NCI-H446 (cell line): ENCODE measurements at places on chromosomes 7 and 10.
A peak's percentile ranks its signal among the peaks of the same experiment; 100 is the strongest.

DNA sequence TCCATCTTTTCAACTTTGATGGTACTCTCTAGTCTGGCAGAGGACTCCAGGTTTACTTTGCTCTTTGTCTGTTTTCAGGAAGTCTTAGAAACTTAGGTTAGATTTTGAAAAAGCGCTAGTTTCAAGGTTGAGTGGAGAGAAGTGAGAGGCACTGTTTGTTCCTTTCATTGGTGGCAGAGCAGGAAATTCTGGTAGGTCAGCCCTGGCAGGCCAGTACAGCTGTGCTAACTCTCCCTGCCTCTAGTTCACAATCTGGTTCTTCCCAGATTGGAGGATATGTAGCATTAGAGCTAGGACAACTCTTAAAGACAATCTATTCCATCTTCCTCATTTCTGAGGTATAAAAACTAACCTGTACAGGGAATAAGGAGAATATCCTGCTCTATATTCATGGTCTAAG is 160.9 kb upstream of the FZD1 start:
- DNase-seq, result no peak

DNA sequence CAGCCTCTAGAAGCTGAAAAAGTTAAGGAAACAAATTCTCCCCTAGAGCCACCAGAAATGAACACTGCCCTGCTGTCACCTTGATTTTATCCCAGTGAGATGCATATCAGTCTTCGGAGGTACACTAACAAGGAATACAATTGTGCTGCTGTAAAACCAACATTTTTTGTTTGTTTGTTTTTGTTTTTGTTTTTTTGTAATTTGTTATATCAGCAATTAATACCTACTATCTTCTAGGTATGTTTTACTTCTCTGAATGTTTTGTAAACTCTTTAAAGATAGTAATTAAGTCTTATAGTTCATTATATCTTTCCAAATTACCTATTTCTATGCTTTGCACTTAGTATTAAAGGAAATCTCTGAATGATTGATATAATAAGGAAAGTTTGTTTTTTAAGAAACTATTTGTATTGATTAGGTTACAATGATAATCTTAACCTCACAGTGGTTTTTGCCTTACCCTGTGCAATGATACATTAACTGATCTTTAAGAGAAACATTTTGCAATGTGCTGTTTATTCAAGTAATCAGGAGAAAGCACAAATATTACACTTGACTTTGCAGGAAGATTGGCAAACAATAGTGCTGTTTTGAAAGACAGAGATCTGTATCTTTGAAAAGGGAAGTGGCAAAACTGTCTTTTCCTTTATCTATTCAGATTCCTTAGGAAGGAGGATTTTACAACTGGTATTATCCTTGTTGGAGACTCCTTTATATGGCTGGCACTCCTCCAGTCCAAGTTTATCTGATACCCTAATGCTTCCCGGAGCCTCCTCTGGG is 11.3 kb upstream of the HGF start:
- no peak for DNase-seq

- DNase-seq, result no peak
Measured at GRCh38 chr10:62243647-62243997, 25.0 kb downstream of the RTKN2 start.

DNA sequence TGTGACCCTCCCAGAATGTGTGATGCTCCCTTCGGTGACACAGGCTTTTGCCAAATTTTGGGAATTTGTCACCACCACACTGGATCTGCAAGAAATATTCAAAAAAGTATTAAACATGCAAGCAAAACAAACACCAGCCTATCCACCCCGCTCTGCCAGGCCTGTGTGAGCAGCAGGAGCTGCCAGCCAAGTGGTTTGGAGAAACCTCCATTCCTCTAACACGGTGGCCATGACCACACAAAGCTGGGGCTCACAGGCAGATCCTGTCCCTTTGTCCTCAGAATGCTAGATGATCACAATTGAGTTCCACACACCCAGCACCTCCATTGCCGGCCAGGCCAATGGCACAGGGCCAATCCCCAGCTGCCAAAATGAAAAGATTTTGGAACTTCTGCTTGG is 261.9 kb upstream of the PPP2R2D start:
- no peak for DNase-seq

- DNase-seq, result no peak
Measured at GRCh38 chr7:123675181-123675473, 19.5 kb downstream of the LMOD2 start.

DNA sequence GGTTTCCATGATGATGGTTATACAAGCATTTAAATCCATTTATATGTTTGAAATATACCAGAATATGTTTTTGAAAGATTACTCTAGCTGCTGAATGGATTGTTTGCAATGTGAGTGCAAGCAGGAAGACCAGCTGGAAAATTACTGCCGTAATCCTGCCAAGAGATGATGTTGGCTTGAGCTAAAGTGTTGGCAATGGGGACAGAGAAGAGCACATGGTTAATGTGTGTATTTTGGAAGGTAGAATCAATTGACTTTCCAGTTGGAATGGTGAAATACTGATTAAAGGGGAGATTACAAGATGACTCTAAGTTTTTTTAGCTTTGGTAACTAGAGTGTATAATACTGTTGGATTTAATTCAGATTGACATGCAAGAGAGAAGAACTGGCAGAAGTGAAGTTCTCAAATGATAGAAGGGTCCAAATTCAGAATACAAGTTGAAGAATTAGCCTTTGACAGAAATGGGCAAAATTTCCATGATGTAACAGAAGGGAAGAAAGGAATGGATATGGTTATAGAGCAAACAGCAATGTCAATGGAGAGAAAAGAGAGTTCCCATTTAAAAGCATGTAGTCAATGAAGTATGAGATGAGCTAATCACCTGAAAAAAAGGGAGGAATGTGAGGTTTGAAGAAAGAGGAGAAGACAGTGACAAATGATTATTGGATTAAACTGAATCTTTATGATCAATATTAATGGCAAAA is 422.0 kb downstream of the CDC14C start:
- peak; percentile 98 for DNase-seq

- DNase-seq, result no peak
Measured at GRCh38 chr7:117435475-117436043, 8.3 kb upstream of the ASZ1 start.

- DNase-seq, result no peak
Measured at GRCh38 chr7:104956753-104957450, 57.1 kb upstream of the KMT2E start.

- DNase-seq, result no peak
Measured at GRCh38 chr10:5484205-5484604, 15.2 kb downstream of the CALML5 start.

DNA sequence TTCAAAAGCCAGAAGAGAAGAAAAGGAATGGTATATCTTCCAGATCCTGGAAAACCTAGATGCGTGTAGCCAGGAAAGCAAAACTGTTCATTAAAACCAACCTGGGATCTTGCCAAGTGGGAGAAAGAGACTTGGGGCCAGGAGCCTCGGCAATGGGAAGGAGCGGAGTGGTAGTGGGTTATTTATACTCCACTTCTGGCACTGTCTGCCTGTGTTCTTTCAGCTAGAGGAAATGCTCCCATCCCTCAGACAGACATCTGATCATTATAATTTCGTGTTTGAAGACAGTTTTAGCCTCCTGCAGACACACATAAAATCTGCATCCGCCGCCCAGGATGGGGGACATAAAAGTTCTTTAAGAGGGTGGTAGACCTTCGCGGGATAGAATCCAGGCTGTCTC is 421.6 kb downstream of the RPS24 start:
- peak; percentile 26 for DNase-seq

GRCh38 chr7:139619367-139619657 is 95.8 kb downstream of the CLEC2L start:
- no peak for DNase-seq

GRCh38 chr7:47379629-47380324 is 202.1 kb downstream of the TNS3 start:
- no peak for DNase-seq

DNA sequence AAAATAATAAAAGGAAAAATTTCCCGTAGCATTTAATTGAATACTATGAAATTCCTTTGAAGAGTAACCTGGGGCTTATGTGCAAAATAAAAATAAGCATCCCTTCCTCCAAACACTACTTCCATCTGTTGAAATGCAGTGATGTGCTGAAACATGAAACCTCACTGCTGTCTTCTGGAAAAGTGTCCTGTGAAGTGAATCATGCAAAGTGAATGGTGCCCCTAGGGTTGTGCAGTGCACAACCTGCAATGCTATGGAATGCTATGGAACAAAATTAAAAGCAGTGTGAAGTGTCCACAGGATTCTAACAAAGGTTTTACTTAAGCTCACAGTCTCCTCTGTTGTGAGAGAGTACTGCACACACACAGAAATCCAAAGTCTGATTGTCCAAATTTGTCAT is 480.9 kb downstream of the ETV1 start:
- no peak for DNase-seq

DNA sequence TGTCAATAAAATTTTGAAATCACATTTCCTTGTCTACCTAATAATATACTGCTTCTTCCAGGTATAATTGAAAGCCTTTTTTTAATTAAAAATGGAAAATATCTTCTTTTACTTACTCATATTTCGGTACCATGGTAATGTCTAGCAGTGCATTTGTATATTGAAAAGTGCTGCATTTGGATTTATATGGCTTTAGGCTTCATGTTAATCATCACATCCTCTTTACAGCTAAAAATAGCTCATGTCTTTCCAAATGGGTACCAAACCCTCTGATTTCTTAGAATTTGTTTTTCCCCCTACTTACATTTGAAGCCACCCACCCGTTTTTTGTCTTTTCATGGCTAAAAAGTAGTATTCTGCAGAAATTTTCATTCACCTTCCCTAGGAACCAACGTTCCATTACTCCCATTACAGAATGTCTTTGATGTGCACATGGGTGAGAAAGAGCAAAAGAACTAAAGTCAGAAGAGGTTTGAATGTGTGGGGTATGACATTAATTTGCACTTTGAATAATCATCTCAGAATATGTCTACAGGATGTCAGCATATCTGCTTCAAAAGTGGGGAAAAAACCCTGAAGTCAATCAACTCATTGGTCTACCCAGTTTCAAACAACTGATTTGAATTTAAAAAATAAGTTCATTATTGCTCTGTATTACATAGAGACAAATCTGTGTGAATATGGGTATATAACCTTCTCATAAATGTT is 935.9 kb downstream of the GATA3 start:
- no peak for DNase-seq

GRCh38 chr10:96718304-96718990 is 1.9 kb downstream of the PIK3AP1 start:
- DNase-seq, result no peak
